ENCODE measurements at places on chromosomes 3 and 15.

DNA sequence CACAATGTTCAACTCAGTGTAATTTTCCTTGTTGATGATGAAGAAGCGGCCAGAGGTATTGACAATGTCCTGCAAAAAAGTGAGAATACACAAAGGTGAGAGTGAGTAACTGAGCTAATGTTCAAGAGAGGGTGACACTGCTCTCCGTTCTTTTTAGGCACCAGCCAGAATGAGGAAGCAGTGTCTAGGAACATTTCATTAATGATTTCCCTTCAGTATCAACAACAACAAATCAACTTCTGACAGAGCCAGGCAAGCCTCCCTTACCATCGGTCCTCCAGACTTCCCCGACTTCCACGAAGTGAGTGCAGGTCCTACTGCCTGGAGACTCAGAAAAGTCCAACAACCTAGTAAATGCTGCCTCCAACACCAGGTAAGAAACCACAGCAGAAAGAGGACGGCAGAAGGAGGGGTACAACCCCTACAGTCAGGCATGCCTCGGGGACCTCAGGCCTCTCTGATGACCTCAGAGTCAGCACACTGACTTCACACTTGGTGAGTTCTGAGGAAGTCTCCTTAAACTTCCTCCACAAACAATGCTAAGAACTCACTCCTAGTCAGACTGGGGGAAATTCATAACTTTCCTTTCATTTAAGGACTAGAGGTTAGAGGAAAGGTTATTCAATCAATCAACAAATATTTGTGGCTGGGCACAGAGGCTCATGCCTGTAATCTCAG is 62.7 kb downstream of the NPTN start:
- no peak for DNase-seq

GRCh38 chr3:16887130-16887529 is 2.4 kb downstream of the PLCL2 start:
- no peak for DNase-seq

DNA sequence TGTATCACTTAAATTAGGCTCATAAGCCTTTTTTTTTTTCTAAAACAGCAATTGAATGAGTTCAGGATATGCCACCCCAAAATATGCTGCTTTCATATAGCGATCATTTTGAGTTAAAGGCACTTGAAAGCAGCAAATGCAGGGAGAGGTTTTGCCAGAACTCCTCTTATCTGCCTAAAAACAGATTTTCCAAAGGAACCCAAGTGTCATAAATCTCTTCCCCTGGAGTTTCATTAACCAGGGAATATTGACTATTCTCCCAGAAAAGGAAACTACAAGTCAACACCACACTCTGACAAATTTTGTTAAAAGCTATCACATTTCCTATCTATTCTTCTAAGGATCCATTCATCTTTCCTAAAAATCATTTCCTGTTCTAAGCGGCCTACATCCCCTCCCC is 11.3 kb downstream of the DNAAF4 start:
- no peak for DNase-seq

GRCh38 chr15:72559781-72560180 is 85.7 kb downstream of the ARIH1 start:
- DNase-seq, result no peak

GRCh38 chr15:67840749-67841512 is 1.1 kb upstream of the RNU6-1 start:
- no peak for DNase-seq

GRCh38 chr15:74322558-74323180 is 44.8 kb downstream of the CYP11A1 start:
- DNase-seq, result peak; percentile 34

GRCh38 chr15:76193934-76194333 is 117.3 kb downstream of the ETFA start:
- no peak for DNase-seq

GRCh38 chr3:152195206-152195605 is 73.5 kb upstream of the MBNL1 start:
- DNase-seq, result no peak

DNA sequence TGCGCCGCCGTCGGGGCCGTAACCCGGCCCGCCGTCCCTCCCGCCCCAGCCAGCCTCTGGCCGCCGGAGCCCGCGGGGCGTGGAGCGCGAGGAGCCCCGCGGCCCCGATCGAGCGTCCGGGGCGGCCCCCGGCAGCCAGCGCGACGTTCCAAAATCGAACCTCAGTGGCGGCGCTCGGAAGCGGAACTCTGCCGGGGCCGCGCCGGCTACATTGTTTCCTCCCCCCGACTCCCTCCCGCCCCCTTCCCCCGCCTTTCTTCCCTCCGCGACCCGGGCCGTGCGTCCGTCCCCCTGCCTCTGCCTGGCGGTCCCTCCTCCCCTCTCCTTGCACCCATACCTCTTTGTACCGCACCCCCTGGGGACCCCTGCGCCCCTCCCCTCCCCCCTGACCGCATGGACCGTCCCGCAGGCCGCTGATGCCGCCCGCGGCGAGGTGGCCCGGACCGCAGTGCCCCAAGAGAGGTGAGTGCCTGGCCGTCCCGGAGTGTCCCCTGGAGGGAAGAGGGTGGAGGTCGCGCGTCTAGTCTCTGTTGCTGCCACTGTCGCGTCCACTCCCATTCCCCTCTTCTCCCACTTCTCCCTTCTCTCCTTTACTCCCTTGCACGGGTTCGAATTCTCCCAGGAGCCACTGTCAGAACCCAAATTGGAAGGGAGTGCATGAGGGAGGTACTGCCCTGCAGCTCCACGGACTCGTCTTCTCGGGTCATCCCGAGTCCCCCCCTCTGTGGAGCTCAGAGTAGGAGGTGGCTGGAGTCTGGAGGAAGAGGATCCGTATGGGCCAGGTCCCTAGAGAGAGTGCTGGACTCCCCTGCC is 585 bp downstream of the CSK start:
- peak; percentile 59 for DNase-seq

- DNase-seq, result peak; percentile 11
Measured at GRCh38 chr15:60649845-60650548, 171.1 kb upstream of the ICE2 start.

DNA sequence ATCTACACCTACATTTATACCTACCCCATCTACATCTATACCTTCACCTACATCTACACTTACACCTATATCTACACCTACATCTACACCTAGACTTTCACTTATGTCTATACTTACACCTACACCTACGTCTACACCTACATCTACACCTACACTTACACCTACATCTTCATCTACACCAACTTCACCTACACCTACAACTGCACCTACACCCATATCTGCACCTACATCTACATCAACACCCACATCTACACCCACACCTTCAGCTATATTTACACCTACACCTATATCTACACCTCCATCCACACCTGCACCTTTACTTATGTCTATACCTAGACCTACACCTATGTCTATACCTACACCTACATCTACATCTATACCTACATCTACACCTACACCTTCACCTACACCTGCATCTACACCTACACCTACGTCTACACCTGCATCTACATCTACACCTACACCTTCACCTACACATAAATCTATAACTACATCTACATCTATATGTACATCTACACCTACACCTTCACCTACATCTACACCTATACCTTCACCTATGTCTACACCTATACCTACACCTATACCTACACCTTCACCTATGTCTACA is 30.9 kb upstream of the PRR23E start:
- no peak for DNase-seq

DNA sequence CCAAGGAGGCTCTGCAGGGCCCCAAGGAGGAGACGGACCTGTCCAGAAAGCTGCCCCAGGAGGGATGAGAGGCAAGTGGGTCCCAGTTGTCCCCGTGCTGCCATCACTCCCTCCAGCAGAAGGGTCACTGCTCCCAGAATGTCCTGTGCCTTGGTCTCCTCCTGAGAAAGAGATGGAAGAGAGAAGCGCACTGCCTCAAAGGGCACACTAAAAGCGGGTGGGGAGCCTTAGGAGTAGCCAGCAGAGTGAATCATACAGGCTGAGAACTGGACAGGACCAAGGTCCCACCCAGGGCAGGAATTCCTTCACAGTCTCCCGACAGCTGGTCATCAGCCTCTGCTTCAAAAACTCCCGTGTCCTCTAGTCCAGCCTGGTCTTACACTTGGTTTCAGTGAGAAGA is 4.6 kb downstream of the THPO start:
- DNase-seq, result no peak

- no peak for DNase-seq
Measured at GRCh38 chr3:84440291-84440690, 518.5 kb upstream of the CADM2 start.

- DNase-seq, result peak; percentile 37
Measured at GRCh38 chr3:56593455-56594158, 36.6 kb downstream of the CCDC66 start.
